ENCODE measurements at places on chromosomes 7 and 10.

DNA sequence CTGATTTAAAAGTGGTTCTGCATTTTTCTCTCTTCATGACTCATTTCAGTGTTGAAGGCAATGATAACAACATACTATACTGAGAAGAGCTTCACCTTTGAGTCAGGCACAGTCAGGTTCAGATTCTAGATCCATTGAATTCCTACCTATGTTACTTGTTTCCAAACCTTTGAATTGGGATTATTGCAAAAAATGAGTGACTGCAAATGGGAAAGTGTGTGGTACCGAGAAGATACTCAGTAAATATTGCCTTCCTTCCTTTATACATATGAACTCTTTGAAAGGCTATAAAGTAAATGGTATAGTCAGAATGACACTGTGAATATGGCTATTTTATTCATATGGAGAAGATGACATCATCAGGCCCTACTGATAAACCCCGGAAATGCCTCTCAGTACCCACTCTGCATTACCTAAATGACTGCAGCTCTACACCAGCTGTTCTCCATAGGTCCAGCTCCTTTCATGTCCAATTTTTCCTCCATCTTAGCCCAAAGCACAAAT, 66.7 kb upstream of the FGL2 start:
- no peak for DNase-seq

DNA sequence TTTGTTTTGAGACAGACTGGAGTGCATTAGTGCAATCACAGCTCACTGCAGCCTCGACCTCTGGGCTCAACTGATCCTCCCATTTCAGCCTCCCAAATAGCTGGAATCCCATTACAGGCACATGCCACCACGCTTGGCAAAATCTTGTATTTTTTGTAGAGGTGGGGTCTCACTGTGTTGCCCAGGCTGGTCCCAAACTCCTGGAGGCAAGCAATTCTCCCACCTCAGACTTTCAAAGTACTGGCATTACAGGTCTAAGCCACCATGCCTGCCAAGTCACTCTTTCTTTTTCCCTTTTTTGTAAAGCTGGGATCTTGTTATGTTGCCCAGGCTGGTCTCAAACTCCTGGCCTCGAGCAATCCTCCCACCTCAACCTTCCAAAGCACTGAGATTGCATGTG, 8.3 kb upstream of the NPC1L1 start:
- no peak for DNase-seq

- DNase-seq = no peak
Measured at GRCh38 chr7:92723943-92724342, 112.4 kb downstream of the CDK6 start.

DNA sequence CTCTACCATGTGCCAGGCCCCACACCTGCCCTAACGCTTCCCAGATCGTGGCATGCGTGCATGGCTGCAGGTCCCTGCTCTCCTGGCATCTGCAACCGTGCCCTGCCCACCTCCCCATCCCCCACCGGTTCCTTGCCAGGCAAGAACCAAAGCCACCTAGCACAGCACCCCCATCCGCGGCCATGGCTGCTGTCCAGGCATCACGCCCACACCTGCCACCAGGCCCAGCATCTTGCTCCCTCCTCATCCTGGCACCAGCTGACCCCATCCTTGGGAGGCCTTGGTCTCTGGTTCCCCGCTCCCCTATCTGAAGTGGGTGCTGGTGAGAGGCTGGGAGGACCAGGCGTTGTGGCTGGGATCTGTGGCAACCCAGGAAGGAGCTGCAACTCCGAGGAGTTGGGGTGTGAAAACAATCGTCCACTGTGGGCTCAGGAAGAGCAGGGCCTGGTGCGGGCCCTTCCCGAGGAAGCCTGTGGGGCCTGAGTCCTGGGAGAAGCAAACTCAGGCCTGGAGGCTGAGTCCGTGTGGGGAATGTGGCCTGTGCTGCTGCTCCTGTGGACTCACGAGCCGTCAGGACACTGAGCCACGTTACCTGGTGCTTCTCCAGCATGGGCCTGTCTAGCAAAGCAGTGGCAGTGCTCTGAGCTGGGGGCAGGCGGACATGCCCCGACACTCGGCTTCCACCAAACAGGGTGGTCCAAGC, 417.1 kb downstream of the DNAJB6 start:
- no peak for DNase-seq

DNA sequence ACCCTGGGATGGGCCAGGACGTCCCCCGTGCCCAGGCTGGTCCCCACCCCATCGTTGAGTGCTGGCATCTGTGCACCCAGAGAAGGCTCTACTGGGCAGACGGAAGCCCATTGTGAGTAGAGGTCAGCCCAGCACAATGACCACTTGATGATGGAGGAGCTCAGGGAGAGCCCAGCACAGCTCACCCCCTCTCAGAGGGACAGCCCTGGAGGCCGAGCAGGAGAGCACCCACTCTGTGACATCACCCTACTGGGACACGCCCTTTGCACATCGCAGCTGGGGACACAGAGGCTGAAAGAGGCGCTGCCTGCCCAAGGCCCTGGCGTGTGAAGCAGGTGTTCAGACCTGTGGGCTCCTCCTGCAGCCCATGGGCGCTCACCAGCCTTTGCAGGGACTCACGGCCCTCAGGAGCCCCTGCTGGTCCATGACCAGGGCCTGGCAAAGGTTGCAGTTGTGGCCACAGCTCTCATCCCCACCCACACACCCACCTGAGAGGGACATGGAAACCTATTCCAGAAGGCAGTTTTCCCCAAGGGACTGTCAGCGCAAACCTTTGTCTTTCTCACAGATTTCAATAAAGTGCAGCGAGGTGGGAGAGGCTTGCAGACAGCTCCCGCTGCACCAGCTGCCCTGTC, 67.2 kb upstream of the PPP2R2D start:
- DNase-seq = no peak

GRCh38 chr7:155731380-155731779, 80.9 kb downstream of the SHH start:
- no peak for DNase-seq

GRCh38 chr10:108452533-108452932, 1288.0 kb upstream of the SORCS1 start:
- DNase-seq = no peak

GRCh38 chr7:125399408-125399807, 469.8 kb upstream of the POT1 start:
- DNase-seq = no peak

DNA sequence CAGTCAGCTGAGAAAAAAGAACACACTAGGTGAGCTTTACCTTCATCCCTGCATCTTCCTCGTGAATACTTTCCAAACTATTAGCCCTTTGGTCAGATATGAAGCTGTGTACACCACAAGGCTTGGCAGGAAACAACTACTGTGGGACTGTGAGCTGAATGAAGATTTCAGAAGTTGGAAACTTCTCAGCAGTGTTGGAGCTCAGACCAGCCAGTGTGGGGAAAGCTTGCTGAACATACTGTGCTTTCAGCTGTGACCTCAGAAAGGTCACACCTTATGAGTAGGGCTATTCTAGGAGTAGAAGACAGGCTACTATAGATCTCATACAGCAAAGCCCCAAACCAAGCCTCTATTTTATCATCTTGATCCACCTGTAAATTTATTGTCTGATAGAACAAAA, 123.6 kb downstream of the EXOC4 start:
- DNase-seq = no peak

GRCh38 chr7:15396210-15397158, 165.3 kb downstream of the AGMO start:
- DNase-seq = no peak

- DNase-seq = no peak
Measured at GRCh38 chr10:79221110-79222051, 125.9 kb upstream of the PPIF start.
